ENCODE measurements at places on chromosomes 11 and 22.
A peak's percentile ranks its signal among the peaks of the same experiment; 100 is the strongest.

DNA sequence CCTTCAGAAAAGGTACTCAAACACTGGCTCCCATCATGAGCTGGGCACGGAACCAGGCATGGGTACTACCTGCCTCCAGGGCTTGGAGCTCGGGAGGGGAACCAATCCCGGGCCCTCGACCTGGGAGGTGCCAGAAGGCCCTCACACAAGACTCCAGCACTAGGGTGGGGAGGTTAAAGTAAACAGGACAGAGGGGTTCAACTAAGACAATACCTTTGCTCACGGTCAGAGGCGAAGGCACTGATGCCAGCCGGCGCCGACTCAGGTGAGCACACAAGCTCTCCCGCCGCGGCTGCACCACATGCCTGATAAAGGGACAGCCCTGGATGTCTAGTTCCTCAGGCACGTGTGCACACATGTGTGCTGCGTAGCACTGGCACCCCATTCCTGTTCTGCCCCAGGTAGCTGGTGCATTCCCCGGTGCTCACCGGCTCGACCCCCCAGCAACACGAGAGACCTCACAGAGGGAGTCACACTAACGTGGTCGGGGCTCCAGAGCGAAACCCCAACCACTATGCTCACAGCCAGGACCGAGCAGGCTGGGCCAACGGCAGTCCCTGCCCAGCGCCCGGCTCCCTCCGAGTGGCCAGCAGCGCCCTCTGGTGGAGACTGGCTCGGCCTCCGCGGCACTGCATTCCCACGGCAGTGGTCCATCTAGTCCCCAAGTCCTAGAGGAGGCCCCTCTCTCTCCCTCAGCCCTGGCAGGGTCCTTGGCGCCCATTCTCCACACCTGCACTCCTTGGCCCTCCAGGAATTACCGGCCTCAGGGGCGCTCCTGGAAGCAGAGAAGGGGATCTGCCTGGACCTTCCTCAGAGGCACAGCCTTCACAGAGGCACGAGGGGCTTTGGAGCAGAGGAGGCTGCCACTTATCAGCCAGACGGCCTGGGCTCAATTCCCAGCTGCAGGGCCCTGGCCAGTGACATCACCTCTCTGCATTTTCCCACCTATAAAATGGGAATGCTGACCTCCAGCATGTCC lies 28.8 kb upstream of the MOB2 start:
- DNase-seq, result peak; percentile 92

DNA sequence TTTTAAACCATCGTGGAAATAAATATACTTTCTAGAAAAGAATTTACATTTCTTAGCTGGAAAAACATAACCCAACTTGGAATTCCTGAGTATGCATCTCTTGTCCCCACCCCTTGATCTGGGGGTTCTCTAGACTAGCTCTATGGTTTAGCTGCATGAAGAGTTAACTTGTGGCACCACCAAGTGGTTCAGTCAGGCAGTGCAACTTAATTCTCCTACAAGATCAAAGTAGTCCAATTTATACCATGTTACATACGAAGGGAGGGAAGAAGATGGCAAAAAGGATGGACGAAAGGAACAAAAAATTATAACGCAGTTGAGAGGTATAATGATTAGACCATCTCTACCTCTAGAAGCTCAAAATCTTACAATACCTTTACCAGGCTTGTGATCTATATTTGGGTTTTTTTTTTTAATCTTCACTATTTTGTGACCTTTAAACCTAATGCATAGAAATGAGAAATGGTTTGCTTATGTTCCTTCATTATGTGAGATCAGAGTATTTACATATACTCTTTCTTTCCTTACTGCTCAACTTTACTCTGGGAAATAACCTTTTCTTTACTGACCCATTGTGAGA lies 28.5 kb upstream of the ALKBH3 start:
- peak; percentile 62 for DNase-seq

DNA sequence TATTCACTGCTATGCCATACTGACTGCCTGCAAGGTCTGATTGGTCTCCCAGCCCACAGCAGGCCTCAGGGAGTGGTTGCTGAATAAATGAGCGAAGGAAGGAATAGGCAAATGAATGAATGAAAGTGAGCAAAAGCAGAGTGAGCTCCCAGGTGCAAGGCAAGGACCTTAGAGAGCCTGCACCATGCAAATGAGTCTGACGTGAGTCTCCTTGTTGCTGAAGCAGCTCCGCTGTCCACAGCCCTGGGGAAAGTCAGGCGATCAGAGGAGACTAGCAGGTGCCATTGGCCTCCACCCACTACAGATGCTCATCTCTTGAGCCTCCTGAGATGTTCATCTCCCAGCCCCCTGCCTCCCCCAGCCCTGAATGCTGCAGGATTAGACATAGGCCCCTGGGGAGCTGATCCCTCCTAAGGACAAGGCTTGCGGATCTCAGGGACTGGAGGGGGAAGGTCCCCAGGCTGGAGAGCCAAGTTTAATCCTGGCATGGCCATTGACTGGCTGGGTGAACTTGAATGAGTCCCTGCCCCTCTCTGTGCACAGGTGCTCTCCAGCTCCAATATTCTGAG lies 22.1 kb downstream of the GDPD5 start:
- DNase-seq, result no peak

DNA sequence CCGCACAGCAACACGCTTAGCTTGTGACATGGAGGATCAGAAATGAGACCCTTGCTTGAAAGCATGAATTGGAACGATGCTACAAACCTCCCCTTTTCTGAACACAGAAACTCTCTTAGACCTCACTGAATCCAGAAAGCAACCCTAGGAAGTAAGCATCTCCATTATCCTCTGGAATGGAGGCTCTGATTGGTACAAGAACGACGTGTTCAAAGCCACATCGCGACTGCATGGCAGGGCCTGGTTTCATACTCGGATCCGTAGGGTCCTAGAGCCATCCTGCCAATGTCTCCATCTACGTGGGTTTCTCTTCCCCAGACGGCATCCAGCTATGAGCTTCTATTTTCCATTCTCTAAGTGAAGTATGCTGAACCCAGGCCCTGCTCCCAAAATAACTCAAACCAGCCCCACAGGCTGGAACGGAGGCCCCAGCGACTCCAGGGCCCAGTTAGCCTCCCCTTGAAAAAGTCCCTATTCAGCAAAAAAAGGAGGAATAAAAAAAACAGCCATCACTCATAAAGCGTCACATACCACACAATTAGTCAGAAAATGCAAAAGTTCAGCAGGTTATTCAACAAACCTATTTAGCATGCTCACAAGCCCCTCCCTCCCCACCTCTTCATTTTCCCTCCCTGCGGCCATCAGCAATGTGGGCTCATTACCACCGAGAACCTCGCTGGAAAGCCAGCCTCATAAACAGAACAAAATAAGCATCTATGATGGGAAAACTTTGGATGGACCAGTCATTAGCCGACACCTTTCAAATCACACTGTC lies 7.1 kb upstream of the MN1 start:
- DNase-seq, result no peak

DNA sequence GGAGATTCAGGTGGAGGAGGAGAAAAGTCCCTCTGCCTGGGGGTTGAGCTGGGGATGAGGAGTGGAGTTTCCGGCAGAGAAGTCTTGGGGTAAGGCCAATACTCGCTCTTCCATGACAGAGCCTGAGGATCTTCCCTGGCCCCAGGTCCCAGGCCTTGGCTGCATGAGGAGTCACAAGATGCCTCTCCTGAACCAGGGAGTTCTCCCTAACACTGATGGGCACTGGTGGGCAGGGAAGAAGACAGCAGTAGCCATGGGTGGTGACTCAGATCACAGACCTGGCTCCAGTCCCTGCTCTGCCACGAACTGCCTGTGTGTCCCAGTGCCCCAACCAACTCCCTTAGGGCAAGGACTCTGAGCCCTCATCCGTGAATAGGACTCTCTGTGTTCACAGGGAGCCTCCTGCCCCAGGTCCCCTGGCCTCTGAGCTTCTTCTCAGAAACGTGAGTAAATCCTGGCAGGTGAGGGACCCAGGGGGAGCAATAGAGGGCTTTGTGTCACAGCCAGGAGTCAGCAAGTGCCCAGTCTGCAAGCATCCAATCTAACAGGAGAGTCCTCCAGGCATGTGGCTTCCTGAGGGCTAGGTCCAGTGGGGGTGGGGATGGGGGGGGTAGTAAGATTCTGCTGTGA lies 45.5 kb upstream of the FTH1 start:
- no peak for DNase-seq

DNA sequence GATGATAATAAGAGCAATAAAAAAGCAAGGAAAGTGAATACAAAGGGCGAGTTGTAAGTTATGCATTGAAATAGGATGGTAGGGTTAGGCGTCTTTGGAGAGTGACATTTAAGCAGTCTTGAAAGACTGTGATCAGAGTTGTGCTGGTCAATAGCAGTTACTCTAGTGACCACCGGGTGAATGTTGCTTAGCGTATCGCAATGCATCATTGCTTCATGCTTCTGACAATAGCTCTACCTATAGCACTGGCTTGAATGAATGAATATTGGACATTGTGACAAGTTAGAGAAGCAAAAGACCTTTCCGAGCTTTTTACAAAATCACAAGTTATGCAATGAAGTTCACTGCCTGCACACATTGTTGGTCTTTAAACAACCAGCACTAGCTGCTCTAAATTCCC lies 7.7 kb upstream of the OR8B12 start:
- DNase-seq, result no peak

- DNase-seq, result no peak
Observed at GRCh38 chr11:31529189-31529588, 19.6 kb downstream of the ELP4 start.

DNA sequence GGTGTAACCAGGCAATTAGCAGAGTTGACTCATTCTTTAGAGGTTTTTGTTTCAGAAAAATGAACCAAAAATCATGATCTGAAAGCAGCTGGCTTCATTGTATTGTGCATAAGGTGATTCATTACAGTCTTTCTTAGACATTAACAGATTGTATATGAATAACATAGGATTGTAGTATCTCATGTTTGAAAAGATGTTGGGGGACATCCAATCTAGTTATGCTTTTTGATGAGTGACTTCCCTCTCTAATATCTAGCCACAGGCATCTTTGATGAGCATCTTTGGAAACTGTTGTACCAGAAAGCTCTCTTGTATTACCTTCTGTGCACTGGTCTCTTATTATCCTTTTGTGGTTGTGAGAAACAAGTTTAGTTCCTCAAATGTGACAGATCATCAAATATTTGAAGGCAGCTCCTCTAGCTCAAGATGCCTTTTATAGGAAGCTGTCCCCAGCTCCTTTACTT lies 8.3 kb downstream of the GRK3 start:
- DNase-seq, result no peak

DNA sequence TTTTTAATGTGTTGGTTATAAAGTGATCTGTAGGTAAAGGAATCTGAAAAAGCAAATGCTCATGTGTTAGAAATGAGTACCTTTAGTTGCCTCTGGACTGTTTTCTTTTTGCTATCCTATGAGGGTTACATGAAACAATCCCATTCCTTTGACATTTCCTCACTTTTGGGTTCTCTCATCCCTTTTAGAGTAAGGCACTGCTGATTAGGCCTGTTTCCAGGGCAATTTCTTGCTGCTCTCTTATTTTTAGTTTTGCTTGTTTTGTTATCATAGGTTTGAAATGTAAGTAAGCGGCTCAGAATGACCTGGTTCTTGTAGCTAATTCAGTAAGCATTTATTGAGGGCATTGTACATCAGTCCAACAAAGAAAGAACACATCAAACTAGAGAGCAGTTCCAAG lies 138.9 kb downstream of the DDX10 start:
- no peak for DNase-seq

DNA sequence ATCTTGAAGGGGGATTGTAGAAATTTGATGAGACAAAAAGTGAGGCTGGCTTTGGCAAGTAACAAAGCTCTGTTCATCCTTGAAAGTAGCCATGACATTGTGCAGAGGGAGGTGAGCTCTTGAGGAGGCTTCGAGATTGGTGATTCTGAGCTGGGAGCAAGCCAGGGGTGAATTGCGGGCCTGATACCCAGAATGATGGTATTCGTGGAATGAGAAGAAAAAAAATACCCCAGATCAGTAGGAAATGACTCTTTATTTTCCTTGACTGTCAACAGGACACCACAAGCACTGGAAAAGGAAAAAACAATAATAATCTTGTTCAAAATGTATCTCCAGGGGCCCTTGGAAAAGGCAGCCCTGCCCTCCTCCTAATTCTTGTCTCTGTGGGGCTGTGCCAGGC lies 62.7 kb downstream of the TSPAN18 start:
- DNase-seq, result no peak

DNA sequence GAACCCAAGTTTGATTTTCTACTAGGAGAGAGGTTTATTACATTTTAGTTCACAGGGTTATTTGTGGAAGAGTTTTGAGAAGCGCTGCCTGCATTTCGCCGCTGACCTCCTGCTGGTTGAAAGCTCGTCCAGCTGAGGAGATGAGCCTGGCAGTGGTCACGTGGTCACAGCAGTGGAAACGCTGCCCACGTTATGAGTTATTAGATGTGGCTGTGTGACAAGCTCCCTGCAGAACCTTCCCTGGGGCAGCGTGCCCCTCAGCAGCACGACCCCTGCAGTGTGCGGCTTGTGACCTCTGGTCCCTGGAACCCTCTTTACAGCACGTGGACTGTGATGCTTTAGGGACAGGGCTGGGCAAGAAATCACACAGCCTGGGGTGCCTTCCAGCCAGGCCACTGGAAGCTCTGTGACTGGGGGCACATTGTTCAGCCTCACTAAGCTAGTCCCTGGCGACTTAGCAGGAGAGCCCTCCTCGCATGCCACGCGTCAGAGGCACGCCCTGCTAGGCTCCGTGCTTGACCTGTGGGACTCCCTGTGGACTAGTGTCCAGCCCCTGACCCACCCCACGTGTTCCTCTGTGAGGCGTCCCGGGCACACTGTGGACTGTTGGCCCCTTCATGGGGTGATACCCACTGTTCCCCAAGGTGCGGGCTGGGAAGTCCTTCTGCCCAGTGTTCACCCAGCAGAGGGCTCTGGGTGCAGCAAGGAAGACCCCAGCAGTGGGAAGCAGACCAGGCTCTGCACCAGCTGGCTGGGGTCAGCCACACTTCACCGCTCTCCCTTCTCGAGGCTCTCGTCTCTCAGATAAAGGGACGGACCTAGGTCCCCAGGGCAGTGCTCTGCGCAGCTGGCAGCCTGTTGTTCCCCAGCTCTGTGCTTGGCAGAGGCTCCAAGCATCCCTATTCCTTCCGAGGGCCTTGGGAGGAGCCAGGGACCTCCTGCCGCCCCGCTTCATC lies 349.5 kb downstream of the TBC1D22A start:
- no peak for DNase-seq

DNA sequence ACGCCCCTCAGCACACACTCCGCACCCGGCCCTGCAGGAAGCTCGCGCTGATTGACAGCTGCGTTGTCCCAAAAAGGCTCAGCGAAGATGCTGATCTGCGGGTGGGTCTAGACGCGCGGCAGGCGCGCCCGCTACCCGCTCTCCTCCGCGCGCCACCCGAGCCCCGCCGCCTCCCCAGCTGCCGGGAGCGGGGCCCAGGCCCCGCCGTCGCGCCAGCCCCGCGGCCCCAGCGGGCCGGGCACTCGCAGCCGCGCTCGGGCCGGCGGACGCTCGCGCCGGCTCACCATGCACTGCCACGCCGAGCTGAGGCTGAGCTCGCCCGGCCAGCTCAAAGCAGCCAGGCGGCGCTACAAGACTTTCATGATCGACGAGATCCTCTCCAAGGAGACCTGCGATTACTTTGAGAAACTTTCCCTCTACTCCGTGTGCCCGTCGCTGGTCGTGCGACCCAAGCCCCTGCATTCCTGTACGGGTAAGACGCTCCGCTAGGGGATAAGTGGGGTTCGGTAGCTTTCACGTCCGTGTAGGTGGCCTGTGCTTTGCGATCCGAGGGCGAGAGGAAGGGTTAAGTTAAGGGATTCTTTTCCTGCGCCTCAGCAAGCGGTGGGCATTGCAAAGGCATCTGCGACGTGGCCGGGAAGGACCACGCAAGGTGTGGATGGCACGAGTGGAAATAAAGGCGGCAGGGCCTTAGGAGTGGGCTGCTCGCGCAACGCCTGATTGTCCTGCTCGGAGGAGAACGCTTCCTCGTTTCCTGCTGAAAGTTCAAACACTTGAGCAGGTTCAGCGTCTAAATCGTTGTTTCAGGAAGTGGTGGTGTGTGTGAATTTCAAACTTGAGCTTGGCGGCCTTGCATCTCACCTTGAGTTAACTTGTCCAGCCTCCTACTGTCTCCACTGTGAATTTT lies at the start of gene BARX2:
Gene BARX2 (plus strand): TSS at position 98 of the 907 bp plus-strand sequence. CDS start 188 bp downstream, at position 286.
- DNase-seq, result peak; percentile 59
